ENCODE measurements at places on chromosomes 3 and 15.

GRCh38 chr3:195397524-195397923 lies 45.3 kb downstream of the ACAP2 start:
- DNase-seq: no peak

DNA sequence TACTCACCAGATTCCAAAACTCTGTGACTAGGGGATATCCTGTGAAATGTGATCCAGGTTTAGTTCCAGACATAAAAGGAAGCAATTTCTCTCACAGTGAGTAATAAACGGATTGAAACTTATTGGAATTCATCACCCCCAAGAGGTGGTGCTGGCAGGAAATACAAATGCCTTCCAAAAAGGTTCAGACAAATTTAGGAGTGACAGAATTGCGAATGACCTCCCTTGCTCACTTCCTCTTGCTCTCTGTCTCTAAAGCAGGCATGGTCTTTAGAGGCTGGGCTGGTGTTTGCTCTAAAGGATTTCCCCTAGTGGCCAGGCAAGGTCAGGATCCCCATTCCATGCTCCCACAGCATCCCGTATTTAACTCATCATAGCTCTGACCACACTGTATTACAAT lies 449.4 kb upstream of the PPP2R3A start:
- peak; percentile 70 for DNase-seq

- no peak for DNase-seq
These were observed 245.6 kb upstream of the TRIM42 start for GRCh38 chr3:140432229-140432669.

DNA sequence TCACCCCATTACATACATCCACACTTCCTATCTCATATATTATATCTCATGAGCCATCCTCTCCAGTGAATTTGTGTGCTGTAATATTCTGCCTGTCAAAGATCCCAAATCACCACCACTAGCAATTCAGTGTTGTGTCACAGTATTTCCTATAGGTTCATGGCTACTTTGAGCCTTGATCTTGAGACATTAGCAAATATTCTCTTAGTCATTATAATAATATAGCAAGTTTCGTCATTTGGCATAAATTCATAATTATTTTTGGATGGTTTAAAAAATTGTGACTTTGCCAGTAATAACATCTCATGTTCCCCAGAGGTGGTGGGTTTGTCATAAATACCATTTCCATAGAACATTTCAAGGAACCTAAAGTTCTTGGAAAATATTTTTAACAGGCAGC lies 47.7 kb downstream of the CMSS1 start:
- no peak for DNase-seq

DNA sequence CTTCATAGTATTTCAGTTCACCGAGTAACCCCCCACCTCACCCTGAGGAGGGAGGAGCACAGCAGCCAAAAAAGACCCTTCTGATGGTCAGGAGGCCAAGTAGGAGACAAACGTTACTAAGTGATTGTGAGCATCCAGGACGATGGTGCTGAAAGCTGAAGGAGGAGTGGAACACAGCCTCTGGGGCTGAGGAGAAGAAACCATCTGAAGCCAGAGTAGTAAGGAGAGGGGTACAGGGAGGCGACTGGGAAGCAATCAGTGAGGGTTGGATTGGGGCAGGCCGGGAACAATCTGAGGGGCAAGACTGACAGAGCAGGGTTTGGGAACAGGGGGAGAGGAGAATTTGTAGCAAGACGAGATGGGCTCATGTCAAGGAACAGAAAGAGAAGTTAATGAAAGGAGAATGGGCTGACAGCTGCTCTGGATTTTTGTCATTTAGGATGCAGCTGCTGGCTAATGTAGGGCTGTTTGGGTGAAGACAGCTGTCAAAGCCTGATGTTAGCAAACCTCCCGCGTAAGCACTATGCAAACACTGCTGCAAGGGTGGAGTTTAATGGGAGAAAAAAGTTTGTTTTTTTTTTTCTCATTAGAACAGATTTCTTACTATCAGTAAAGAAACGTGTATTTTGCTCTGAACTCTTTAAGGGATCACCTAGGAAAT lies 622.2 kb downstream of the EDEM1 start:
- no peak for DNase-seq

GRCh38 chr3:96465521-96465920 lies 348.9 kb upstream of the EPHA6 start:
- DNase-seq: no peak

- DNase-seq: no peak
These were observed 28.6 kb upstream of the UMPS start for GRCh38 chr3:124701687-124702086.

GRCh38 chr3:107847791-107848190 lies 243.0 kb downstream of the CD47 start:
- DNase-seq: no peak

GRCh38 chr3:72177075-72178050 lies 392.4 kb upstream of the PROK2 start:
- peak; percentile 58 for DNase-seq

GRCh38 chr3:46469680-46470357 lies 5.1 kb upstream of the LTF start:
- DNase-seq: peak; percentile 22

- DNase-seq: no peak
These were observed 22.5 kb upstream of the BFSP2 start for GRCh38 chr3:133377396-133377795.

- DNase-seq: no peak
These were observed 23.6 kb upstream of the MYLK start for GRCh38 chr3:123907720-123908119.

DNA sequence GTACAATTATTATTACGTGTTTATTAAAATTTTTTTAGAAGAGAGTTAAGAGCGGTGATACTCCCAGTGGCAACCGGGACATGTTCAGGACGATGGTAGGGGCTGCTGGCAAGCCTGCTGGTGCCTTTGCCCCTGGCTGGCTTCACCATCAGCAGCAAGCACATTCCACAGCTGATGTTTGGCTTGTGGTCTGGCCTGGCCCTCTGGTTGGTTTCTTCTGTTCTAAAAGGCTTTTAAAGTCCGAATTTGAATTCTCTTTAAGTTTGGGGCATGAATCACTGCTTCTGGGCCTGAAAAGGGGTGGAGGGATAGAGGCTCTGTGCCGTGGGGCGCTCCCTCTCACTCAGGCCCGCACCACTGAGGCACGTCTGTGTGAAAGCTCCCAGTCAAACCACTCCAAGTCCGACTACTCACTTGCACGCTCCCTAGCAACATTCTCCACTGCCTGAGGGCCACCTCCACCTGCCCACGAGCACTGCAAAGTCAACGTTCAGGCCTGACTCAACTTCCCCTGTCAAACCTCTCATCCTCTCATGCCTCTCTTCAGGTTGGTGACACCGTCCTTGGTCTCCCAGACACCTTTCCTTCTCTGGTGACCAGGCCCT lies 10.1 kb downstream of the ITGA11 start:
- DNase-seq: peak; percentile 32

DNA sequence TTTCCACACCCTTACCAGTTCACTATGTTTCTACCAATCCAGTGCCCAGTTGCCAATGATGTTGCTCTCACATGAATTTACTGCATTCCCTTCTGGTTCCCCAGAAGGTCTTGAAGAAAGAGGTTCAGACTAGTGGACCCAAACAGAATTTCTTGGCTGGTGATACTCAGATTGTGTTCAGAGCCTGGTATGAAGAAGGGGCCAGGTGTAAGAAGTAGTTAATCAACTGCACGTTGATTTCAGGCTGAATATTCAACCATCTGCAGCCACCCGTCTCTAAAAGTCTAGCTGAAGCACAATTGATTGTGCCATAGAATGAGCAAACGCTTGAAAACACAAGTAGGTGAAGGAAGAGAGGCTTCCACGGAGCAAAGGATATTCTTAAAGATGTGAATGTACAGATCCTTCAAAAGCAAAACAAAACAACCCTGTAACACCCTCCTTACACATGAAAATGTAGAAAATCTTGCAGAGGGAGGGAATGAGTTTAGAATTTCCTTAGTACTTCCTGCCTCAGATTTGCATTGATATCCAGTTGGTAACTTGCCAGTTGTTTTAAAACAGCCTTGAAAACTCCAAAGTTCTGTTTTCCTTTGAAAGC lies 4.7 kb downstream of the RBMS3 start:
- DNase-seq: no peak

DNA sequence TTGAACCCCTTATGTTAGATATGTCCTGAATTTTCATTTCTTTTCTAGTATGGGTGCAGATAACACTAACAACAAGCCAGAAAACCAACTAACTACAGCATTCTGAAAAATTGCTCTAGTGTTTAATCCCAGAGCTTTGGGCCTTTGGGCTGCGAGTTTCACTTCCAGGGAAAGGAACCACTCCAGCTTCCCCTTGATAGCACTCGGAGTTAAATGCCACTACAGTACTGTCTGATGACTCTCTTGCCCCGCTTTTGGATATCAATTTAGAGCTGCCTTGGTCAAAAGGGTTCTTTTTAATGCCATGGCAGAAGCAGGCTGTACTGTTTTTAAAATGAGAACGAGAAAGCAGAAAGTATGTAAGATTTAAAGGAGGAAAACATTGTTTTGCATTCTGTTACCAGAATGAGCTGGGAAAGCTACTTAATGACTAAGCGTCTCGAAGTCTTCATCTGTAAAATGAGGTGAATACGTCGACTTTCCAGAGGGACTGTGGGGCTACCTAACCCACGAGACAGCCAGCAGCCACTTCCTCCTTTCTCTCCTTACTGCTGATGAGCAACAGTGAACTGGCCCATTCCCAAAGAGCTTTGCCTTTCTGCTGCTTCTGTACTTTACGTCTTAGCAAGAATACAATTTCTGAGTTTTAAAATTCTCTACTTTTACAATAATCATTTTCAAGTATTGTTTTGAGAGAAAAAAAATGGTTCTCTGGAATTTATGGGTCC lies 299.3 kb upstream of the LYSMD4 start:
- no peak for DNase-seq

- DNase-seq: no peak
These were observed 37.3 kb downstream of the TLE3 start for GRCh38 chr15:70060214-70060992.

DNA sequence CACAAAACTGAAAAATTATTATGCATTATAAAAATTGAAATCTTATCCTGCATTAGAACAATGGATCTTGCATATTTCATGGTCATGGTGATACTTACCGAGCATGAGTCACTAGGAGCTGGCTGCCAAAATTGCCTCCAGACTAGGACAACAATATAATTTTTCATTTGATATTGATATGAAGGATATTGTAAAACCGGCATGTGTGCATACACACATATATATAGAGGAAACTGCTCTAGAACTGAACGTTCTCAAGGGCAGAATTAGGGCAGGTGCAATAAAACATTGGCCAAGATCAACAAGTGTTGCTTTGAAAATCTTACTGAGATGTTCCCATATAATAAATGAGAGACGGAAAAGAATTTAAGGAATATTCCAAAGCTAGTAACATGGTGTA lies 319.4 kb upstream of the POU1F1 start:
- no peak for DNase-seq

- DNase-seq: peak; percentile 6
These were observed 21.2 kb downstream of the ZNF860 start for GRCh38 chr3:32002561-32003368.

DNA sequence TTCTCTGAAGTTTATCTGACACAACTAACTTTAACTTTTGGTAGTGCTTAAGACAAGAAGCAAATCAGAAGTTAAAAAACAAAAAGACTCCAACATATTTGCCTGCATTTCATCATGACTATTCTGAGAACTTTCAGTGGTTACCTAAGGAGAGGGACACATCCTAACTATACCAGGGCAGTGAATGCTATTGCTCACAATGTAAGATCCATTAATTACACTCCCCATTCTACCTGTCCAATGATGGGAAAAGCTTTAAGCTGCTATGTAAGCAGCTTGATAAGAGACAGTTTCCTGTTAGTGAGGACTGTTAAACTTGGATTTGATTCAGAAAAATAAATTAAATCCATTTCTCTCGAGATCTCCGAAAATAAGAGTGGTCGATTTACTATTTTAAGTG lies 37.5 kb downstream of the SERPINI1 start:
- no peak for DNase-seq

DNA sequence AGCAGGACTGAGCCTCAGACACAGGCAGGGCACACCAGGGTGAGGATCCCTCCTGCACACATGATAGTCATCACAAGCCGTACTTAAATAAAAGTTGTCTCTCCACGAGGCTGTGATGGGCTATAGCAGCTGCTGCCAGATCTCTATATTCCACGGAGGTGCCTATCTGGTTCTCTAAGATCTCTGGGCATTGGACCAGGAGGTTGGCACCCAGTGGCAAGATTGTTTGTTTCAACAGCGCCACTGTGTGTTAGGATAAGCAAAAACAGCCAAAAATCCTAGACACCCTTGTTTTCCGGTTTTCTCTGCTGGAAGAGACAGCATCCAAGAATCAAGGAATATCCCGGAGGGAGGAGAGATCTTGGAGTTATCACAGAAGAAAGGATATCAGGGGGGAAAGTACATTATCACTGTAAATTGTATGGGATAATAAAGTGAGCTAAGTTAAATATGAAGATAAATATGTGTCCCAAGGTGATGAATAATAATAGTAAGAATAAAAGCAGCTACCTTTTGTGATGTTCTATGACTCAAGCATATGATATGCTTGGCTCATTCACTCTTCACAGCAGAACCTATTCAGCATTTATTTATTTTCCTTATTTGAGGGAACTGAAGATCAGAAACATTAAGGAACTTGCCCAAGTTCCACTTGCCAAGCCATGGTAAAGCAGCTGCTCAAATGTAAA lies 90.6 kb upstream of the AKAP13 start:
- DNase-seq: peak; percentile 21

GRCh38 chr3:197749601-197750395 lies at the start of gene FYTTD1:
TSS of gene FYTTD1 (plus strand) at chr3:197749883. CDS start at chr3:197749972, 89 bp downstream.
- peak; percentile 66 for DNase-seq

GRCh38 chr3:27219127-27219845 lies 149.9 kb downstream of the NEK10 start:
- no peak for DNase-seq

- DNase-seq: no peak
These were observed 1.4 kb downstream of the EPHB3 start for GRCh38 chr3:184562878-184563560.

GRCh38 chr15:100905850-100906249 lies 13.3 kb upstream of the LRRK1 start:
- no peak for DNase-seq

GRCh38 chr15:40275523-40275922 lies 7.3 kb downstream of the ANKRD63 start:
- no peak for DNase-seq

DNA sequence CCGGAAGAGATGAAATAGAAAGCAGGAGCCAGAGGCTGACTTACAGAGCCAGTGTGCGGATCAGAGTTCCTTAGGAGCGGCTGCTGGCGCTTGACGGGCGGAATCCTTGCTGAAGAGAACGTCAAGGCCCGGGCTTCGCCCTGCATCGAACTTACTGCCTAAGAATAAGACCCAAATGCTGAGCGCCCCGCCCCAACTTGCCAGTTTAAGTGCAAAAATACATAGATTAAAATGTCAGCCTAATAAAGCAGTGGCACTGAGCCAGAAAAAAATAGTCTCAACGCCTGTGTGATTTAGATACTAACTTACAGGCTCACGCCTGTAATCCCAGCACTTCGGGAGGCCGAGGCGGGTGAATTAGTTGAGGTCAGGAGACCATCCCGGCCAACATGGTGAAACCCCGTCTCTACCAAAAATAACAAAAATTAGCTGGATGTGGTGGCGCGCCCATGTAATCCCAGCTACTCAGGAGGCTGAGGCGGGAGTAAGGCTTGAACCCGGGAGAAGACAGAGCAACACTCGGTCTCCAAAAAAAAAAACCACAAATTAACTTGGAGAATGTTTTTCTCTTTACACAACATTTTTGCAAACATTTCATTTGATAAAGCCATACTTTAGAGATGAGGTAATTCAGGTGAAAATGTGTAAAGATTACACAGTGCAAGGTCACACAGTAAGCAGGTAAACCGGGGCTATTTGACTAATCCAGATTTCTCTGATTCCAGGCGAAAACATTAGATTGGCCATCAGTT lies 1.2 kb upstream of the UBP1 start:
- DNase-seq: no peak

Data from ELF-1 (cell line).